ENCODE measurements at places on chromosomes 13 and 19. TPM values are rescaled to one million over a fixed set of nuclear protein-coding genes. Genes with fewer than 3 reads are reported as not detected.

DNA sequence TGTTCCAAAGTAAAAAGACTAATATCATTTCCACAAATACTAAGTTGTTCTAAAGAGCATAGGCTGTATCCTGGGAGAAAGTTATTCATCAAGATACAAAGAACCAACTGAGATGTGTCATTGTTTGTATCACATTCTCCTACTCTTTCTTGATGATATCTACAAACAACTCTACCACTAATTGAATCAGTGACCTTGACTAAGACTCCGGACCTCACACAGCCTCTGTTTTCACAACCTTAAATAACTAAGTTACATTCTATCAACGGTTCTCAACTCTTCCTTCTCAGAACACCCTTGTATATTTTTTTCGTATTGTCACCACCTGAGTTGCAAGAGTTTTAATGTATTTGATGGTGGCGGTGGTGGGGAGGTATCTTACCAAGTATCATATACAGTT is 12.6 kb downstream of the IRS2 start:
- H3K27ac ChIP-seq, result no peak overlapping the region
- peaks cover 12% of the 10 kb centered on the region for H3K4me1 ChIP-seq
- no peak for DNase-seq
- H3K4me3 ChIP-seq, result no peak overlapping the region

DNA sequence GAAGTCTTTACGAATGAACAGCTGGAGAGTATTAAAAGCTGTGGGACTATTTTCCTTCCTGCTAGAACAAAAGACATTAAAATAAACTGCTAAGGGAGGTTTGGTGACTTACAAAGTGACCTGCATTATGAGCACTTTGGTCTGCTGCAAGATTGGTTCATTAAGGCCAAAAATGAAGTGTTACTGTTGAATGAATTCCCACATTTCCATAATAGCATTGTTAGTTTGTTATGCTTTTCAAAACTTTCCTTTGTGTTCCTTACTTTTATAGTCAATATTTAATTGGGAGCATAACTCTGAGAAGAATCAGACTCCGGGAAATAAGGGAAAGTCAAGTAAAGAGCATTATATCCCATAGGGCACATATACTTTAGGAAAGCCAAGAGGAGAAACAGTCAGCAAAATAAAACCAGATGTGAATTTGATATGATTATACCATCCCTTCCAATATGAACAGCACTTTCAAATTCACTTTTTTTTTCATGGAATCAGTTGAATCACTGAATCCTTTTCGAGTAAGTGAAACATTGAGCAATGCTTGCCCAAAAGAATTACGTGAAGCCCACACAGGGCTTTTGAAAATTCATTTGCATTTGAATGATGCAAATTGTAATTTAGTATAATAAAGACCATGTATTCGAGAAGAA is 112.6 kb downstream of the KCTD12 start:
- no peak for DNase-seq

DNA sequence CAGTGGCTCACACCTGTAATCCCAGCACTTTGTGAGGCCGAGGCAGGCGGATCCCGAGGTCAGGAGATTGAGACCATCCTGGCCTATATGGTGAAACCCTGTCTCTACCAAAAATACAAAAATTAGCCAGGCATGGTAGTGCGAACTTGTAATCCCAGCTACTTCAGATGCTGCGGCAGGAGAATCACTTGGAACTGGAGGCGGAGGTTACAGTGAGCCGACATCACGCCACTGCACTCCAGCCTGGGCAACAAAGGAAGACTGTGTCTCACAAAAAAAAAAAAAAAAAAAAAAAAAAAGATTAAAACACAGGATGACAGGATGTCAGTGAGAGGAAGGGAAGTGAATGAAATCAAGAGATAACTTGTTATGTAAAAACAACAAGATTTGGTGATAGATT is 1158.5 kb downstream of the PCDH9 start:
- H3K27ac ChIP-seq, result no peak overlapping the region
- no peaks in the 10 kb centered on the region for H3K36me3 ChIP-seq
- no peak for DNase-seq

GRCh38 chr19:7989071-7989575 is 16.3 kb downstream of the ELAVL1 start:
- no peak overlapping the region for H3K4me3 ChIP-seq
- H3K27me3 ChIP-seq, result no peaks in the 10 kb centered on the region
- peaks cover 1% of the 10 kb centered on the region for H3K4me1 ChIP-seq

GRCh38 chr13:100349594-100349993 is 239.0 kb downstream of the GGACT start:
- no peak for DNase-seq
- H3K27ac ChIP-seq, result no peak overlapping the region
- H3K4me3 ChIP-seq, result no peak overlapping the region
- no peaks in the 10 kb centered on the region for H3K4me1 ChIP-seq
- H3K27me3 ChIP-seq, result no peaks in the 10 kb centered on the region

GRCh38 chr19:49363268-49364082 is at the start of gene DKKL1:
TSS of gene DKKL1 (plus strand) at chr19:49363877. CDS start at chr19:49363999, 122 bp downstream.
- DNase-seq, result peak; percentile 91
- no peak within 1 kb of the TSS for H3K4me3 ChIP-seq
- no peak within 1 kb of the TSS for H3K27ac ChIP-seq
- H3K36me3 ChIP-seq, result no peaks in the 10 kb centered on the region

Gene PSG6
- total RNA-seq, result not detected

DNA sequence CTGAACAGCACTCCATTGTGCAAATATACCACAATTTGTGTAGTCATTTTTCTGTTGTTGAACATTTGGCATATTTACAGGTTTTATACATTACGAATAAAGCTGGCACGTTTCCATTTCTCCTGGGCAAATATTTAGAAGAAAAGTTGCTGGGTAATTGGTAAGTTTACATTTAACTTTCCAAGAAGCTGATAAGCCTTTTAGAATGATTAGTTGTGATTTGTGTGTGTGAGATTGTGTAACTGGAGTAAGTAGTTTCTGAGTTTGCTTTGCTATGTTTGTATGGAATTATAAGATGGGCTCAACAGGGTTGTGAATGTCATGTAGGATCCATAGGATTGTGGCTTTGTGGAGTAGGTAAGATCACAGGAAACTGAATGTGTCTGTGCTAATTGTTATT is 1.6 kb upstream of the ZNF529 start:
- H3K36me3 ChIP-seq, result peaks cover 76% of the 10 kb centered on the region
- H3K27ac ChIP-seq, result peak overlapping the region; percentile 45
- DNase-seq, result no peak
- peaks cover 31% of the 10 kb centered on the region for H3K4me1 ChIP-seq
- H3K27me3 ChIP-seq, result no peaks in the 10 kb centered on the region

GRCh38 chr13:112219740-112220139 is 152.8 kb downstream of the SOX1 start:
- DNase-seq, result no peak
- no peaks in the 10 kb centered on the region for H3K4me1 ChIP-seq

GRCh38 chr13:30681843-30682242 is 53.5 kb upstream of the ALOX5AP start:
- no peak overlapping the region for H3K27ac ChIP-seq
- peaks cover 5% of the 10 kb centered on the region for H3K27me3 ChIP-seq
- H3K4me3 ChIP-seq, result no peak overlapping the region
- H3K36me3 ChIP-seq, result no peaks in the 10 kb centered on the region
- DNase-seq, result no peak
- peaks cover 26% of the 10 kb centered on the region for H3K4me1 ChIP-seq

Measured in activated CD8-positive, alpha-beta memory T cell treated with anti-CD3 and anti-CD28 coated beads, Interleukin-2, amount 10 ng/mL, durations not matched to agents 7 days and 5 days (primary cell).